ENCODE measurements at places on chromosomes 3 and 15.

GRCh38 chr3:42692667-42693529 lies 7.6 kb downstream of the KLHL40 start:
- no peak for DNase-seq

DNA sequence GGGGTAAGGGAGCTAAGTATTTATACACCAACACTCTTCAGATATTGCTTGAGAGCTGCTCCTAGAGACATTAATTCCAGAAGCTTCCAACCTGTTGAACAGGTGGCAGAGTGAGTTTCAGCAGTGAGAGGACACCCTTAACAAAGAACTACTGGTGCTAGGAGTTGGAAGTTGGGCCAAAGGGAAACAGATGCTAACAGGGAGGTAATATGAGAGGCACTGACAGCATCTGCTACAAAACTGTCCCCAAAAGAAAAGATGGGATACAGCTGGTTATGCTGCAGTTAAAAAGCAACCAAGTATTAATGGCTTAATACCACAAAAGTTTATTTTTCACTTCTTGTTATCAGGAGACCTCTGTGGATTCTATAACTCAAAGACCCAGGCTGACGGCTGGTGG lies 104.5 kb upstream of the SATB1 start:
- DNase-seq: no peak

DNA sequence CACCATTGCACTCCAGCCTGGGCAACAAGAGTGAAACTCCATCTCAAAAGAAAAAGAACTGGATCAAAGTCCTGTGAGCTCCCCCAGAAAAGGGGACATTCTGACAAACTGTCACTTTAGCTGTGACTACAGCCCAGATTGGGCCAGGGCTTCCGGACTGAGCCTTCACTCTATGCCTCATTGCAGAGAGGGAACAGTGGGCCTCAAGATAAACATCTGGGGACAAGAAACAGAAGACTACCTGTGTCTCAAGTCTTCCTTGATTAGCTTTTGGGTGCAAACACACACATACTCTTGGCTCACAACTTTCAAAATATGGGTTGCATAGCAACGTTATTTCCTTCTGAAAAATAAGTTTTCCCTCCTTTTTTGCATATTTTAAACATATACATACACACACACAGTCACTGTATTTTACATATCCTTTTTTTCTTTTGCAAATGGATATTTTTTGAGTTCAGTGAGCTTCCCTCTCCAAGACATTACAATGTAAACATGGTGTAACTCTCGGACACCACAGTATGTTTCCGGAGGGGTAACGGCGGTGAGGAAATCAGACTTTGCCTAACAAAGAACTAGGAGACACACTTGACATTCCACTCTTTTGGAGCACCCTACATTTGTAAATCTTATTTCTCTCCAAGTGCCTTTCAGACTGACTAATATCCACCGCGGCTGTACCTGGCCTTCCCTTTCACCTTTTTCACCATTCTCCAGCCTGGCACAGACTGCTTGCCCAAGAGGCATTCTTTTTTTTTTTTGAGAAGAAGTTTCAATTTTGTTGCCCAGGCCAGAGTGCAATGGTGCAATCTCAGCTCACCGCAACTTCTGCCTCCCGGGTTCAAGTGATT lies 3.5 kb downstream of the TKT start:
- DNase-seq: no peak

DNA sequence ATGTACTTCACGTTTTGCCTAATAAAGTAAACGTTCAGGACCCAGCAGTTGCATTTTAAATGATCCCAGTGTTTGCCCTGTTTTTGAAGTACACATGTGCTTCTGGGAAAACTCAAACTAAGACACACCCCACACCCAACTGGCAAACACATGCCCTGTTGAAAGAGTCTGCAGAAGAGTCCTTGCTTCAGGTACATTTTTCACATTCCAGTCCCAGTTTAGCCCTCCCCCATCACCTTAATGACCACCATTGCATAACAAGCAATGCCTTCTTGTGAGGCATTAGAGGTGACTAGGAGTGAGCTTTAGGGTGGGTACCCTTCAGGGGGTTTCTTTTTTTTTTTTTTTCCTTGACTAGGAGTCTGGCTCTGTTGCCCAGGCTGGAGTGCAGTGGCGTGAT lies 322.3 kb downstream of the CNTN4 start:
- no peak for DNase-seq

DNA sequence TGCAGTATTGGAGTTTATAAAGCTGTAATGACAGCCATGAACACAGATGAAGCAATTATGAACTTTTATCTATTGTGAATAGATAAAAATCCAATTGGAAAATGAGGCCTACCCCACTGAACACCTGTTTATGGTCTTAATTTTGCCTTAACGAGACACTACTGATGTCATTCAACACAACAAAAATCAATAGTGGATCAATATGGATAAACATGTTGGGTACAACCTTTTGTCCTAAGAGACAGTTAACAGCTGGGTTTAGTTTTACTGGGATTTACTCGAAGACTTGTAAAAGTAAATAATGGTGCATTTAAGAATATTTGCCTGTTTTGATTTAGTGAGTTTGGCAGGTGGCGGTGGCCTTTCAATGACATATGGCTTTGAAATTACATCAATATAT lies 217.8 kb downstream of the NR1D2 start:
- DNase-seq: no peak

- DNase-seq: no peak
Observed at GRCh38 chr3:131491775-131492174, 11.0 kb downstream of the MRPL3 start.

DNA sequence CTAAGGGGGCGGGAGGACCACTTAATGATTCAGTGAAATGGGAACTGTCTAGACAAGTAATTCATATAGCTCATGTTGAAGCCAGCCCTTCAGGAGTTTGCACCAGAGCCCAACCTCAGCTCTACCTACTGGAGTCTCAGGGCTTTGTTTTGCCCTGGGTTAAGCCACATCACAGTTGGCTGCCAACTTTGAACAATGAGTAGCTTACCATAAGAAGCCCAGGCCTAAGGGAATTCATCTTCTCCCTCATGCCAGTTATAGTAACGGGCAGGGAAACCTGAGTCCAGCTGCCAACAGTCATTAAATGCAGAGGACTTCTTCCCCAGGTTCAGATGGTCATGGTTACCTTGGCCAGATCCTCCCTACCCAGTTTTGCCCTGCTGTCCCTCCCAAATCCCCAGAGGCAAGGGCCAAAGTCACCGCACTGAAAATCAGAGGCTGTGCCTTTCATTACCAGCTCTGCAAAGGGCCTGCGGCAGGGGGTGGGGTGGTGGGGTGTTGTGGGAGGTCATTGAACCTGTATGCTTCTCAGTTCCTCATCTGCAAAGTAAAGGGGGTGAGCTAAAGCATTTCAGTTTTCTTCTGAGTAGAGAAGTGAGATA lies 302.2 kb upstream of the NR2E3 start:
- no peak for DNase-seq

- DNase-seq: no peak
Observed at GRCh38 chr3:108099244-108099643, 8.4 kb upstream of the CD47 start.

DNA sequence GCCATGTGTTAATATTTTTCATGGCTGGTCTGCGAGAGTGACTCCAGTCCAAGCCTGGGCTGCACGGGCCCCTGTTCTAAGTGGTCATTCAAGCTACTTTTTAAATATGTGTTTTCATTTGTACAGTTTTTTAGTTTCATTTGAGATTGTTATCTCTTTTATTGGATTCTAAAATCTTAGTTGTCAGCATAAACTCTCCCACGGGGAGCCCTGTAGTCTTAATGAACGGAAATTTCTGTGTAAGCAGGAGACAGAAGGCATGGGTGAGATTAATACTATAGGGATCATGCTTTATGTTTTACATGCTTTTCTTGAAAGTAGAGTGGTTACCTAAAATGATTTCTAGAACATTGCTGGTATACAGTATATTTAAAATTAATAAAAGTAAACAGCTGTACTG lies 373.1 kb upstream of the SLCO3A1 start:
- DNase-seq: no peak

GRCh38 chr15:62874959-62875625 lies 167.5 kb upstream of the TPM1 start:
- DNase-seq: no peak

- DNase-seq: no peak
Observed at GRCh38 chr15:76064375-76064774, 4.6 kb downstream of the TMEM266 start.

- peak; percentile 18 for DNase-seq
Observed at GRCh38 chr15:79978655-79979514, 7.9 kb upstream of the BCL2A1 start.

DNA sequence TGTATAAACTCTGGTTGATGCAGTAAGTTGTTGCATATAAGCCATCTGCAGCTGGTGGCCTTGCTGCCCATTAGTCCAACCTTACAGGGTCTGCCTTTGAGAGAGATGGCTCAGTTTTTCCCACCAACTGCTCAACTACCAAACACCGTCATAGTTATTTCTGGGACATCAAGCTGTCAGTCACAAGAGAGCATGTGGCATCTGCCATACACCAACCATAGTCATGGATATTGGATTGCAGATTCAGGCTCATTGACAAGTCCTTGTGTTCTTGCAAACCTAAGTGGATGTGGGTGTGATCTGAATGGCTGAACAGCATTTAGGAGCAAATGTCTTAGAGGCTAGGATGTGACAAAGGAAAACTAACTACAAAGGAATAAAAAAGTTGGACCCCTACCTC lies 137.6 kb downstream of the ADAMTS17 start:
- DNase-seq: no peak

- no peak for DNase-seq
Observed at GRCh38 chr3:179272385-179272784, 21.5 kb upstream of the KCNMB3 start.

DNA sequence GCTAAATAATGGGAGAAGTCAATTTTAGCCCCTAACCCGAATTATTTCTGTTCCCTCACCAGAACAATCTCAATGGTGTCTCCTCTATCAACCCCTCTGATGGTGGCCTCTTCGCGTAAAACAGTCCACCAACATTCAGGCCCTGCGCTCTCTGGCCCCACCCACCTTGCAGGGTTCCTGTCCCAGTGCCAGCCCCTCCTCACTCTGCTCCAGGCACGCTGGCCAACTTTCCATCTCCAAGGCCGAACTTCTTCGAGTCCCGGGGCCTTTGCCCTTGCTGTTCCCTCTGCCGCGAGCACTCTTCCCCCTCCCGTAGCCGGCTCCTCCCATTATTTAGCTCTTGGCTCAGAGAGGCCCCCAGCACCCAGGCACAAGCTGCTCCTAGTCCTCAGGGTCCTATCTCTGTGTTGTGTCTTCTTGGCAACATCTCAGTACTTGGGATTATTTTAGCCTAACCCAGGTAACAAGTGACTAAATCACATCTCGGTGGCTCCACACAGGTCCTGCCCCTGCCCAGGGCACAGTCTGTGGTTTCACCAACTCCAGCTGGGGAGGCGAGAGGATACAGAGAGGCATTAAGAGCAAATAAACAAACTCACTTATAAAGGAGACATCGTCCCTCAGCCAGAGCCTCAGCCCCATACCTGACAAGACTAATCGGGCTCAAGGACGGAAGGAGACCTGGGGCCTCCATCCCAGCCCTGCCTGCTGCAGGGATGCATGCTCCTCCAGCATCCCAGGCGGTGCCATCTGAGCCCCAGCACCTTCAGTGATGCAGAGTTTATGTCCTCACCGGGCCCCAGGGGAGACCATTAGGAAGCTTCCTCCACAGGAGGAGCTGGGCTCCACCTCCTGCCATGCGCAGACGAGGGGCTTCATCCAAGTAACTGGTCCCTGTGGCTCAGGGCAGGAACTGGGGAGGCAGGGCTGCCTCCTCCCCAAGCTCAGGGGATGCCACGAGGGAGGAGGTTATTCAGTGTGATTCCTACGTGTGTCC lies 19.7 kb upstream of the IQSEC1 start:
- no peak for DNase-seq

DNA sequence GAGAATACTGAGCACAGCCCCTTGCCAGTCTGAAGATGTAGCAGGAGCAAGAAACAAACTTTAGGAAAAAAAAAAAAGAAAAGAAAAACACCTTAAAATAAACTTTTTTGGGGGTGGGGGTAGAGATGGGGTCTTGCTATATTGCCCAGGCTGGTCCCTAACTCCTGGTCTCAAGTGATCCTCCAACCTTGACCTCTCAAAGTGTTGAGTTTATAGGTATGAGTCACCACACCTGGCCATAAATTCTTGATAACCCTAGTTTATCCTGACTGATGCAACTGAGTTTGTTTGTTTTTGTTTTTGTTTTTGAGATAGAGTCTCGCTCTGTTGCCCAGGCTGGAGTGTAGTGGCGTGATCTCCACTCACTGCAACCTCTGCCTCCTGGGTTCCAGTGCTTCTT lies 28.4 kb downstream of the GXYLT2 start:
- no peak for DNase-seq

DNA sequence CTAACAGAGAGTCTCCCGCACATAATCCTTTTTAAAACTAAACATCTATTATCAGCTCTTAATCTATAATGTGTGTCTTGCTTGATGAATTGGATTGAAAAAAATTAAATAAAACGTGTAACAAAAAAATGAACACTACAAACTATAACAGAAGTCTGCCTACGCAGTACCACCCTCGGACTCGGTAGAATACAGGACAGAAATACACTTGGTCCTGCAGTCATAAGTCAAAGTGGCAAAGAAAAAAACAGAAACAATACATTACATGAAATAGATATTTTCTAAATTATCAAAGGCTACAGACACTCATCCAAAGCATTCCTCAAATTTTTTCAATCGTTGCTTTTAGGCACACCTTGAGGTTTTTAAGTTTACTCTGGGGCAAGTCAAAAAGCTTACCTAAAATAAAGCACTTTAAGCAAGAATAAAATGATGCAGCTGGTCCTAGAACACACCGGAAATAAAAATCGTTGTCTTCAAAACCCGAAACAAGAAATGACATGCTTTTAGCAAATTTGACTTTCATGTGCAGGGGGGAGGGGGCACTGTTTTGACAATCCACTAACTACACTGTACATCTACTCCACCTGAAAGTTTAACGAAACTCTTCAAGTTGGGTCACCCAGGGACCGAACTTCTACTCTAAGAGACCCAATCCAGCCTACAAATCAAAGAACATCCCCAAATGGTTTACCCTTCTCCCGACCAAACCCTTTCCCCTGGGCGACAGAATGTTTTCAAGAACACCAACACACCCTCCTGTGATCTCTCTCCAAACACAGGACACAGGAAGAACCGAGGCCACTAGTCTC lies 1.3 kb downstream of the ADAM10 start:
- DNase-seq: peak; percentile 59

DNA sequence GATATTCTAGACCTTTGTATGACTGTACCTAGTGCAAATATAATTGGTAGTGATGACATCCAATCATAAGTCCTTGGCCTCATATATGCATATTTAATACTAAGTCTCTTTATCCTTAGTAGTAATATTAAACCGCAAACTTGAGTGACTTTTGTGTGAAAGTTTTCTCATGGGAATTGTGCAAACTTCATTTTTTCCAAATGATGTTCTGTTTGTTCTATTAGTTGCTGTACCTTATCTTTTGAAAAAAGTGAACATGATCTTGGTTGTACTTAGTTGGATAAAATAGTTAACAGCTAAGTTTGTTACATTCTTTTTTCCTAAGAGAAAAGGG lies 43.2 kb downstream of the TMEM45A start:
- DNase-seq: no peak

GRCh38 chr3:55698831-55699230 lies 211.7 kb upstream of the WNT5A start:
- DNase-seq: no peak

DNA sequence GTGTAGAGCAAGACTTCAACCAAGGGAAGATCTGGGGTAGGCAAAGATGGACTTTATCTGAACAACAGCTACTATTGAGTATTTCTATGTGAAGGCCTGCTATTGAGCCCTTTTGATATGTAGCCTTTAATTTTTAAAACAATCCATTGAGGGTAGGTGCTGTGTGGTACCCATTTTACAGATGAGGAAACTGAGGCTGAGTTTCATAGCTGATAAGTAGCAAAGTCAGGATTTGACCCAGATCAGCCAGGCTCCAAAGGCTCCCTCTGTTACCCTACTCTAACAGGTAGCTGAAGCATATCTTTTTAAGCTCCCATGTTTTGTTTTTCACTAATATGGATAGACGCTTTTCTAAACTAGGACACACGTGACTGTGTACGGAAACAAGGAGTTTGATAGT lies 2.4 kb upstream of the FGD5 start:
- DNase-seq: no peak

Measured in activated T-cell treated with anti-CD3 and anti-CD28 coated beads, Interleukin-2, amount 50 U/mL, for 72 hours (primary cell).